ENCODE measurements at places on chromosomes 7 and 10. TPM values are rescaled to one million over a fixed set of nuclear protein-coding genes. Genes with fewer than 3 reads are reported as not detected.
A peak's percentile ranks its signal among the peaks of the same experiment; 100 is the strongest.

GRCh38 chr10:131963811-131964210 lies 17.9 kb downstream of the BNIP3 start:
- H3K27ac ChIP-seq = no peak overlapping the region
- H3K4me1 ChIP-seq = no peaks in the 10 kb centered on the region
- H3K27me3 ChIP-seq = no peaks in the 10 kb centered on the region
- DNase-seq = no peak
- peaks cover under 1% of the 10 kb centered on the region for H3K36me3 ChIP-seq

- H3K27ac ChIP-seq = no peak overlapping the region
- H3K4me3 ChIP-seq = no peak overlapping the region
- no peaks in the 10 kb centered on the region for H3K4me1 ChIP-seq
- DNase-seq = no peak
- no peaks in the 10 kb centered on the region for H3K27me3 ChIP-seq
These were observed 65.6 kb downstream of the IGF2BP3 start for GRCh38 chr7:23404546-23405239.

Gene WEE2
- total RNA-seq = not detected

Gene ITGA8
- 885 TPM for total RNA-seq

DNA sequence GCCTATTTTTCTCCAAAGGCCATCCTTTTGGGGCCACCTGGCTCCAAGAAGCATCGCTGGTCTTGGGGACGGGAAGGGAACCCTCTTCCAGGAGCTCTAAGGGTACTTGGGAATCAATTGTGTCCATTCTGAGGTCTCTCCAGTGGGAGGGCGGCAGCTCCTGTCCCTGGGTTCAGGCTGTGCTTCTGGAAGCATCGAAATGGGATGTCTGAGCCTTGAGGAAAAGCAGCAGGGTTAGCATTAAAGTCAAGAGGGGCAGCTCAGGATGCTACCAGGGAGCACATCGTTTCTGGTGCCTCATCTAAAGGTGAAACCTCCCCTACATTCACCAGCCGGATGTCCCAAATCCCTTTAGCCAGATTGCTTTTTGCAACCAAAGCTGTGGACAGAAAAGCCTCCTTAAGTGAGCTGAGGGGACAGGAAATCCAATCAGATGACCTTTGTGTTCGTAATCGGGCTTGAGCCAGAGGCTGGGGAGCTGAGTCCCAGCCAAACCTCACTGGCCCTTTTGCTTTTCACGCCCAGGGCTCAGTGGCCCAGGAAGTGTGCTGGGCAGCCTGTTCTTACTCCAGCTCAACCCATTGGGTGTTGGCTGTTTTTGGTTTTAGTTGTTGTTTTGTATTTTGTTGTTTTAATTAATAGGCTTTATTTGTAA lies 88.8 kb upstream of the ANLN start:
- H3K27me3 ChIP-seq = no peaks in the 10 kb centered on the region
- H3K4me1 ChIP-seq = no peaks in the 10 kb centered on the region
- no peak for DNase-seq

- H3K4me1 ChIP-seq = no peaks in the 10 kb centered on the region
- no peak overlapping the region for H3K27ac ChIP-seq
- no peaks in the 10 kb centered on the region for H3K36me3 ChIP-seq
- H3K4me3 ChIP-seq = no peak overlapping the region
- no peak for DNase-seq
- H3K27me3 ChIP-seq = no peaks in the 10 kb centered on the region
These were observed 16.2 kb upstream of the PRR15 start for GRCh38 chr7:29547421-29547820.

DNA sequence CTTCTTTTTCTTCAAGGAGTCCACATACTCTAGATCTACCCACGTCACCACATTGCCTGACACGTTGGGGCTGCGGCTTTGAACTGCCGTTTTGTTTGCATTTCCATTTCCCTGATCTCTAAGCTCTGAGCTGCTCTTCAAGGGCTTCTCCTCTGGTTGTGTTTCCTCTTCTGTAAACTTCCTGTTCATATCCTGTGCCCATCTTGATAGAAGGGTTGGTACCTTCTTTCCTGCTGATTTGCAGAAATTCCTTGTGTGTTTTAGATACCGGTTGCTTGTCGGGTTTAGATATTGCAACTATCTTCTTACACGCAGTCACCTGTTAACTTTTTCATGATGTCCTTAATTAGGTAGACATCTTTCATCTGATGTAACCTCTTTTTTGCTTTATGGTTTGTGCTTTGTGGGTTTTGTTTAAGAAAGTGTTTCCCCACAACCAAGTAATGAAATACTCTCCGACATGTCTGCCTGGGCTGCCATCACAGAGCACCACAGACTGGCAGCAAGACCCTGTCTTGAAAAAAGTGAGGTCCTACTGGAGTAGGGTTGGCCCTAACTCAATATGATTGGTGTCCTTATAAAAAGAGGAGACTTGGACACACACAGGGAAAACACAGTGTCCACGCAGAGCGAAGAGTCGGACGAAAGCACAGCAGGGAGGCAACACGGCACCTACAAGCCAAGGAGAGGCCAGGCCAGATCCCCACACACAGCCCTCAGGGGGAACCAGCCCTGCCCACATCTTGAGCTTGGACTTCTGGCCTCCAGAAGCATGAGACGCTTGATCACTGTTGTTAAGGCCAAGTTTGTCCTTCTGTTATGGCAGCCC lies 99.1 kb upstream of the PDGFA start:
- no peaks in the 10 kb centered on the region for H3K4me1 ChIP-seq
- peak; percentile 57 for DNase-seq
- H3K27me3 ChIP-seq = no peaks in the 10 kb centered on the region

GRCh38 chr7:157138101-157138423 lies 664 bp upstream of the UBE3C start:
- no peaks in the 10 kb centered on the region for H3K27me3 ChIP-seq
- DNase-seq = no peak
- H3K4me1 ChIP-seq = no peaks in the 10 kb centered on the region
- peaks cover 4% of the 10 kb centered on the region for H3K36me3 ChIP-seq

GRCh38 chr10:878333-878759 lies 53.2 kb downstream of the LARP4B start:
- H3K4me3 ChIP-seq = no peak overlapping the region
- no peak overlapping the region for H3K27ac ChIP-seq
- H3K27me3 ChIP-seq = no peaks in the 10 kb centered on the region
- peaks cover 3% of the 10 kb centered on the region for H3K36me3 ChIP-seq

- DNase-seq = no peak
- H3K27ac ChIP-seq = no peak overlapping the region
- no peaks in the 10 kb centered on the region for H3K4me1 ChIP-seq
- H3K4me3 ChIP-seq = no peak overlapping the region
These were observed 250.3 kb downstream of the GPR37 start for GRCh38 chr7:124515106-124515830.

GRCh38 chr7:30563326-30563942 lies 31.2 kb upstream of the GARS1 start:
- no peaks in the 10 kb centered on the region for H3K4me1 ChIP-seq
- no peak overlapping the region for H3K27ac ChIP-seq
- peaks cover 4% of the 10 kb centered on the region for H3K36me3 ChIP-seq
- H3K4me3 ChIP-seq = no peak overlapping the region
- H3K27me3 ChIP-seq = no peaks in the 10 kb centered on the region

DNA sequence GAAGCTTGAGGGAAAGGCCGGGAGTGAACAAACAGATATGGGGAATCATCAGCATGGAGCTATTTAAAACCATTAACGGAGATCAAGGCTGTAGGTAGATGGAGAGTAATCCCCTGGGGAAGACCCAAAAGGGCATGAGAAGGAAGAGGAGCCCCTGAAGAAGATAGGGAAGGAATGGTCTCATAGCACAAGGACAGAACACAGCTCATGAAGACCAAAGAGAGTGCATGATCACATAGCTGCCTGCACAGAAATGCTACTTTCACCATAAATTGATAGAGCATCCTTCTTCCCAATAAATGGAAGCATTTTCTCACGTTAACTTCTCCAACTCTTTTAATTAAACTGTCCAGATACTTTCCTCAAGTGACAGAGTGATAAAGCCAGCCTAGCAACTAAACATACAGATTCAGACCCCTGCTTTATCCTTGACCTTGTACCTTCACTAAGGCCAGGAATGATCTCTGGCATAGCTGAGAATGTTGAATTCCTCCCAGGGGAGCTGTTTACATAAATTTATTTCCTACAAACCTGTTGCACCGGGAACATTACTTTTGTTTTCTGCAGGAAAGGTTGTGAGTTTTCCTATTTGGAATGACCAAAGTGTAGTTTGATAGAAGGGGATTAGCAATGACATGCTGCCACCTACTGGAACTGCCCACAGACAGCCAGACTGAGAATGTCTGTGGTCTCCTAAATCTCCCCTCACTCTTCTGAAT lies 110.8 kb upstream of the LRGUK start:
- no peaks in the 10 kb centered on the region for H3K4me1 ChIP-seq
- DNase-seq = no peak
- H3K4me3 ChIP-seq = no peak overlapping the region
- no peaks in the 10 kb centered on the region for H3K36me3 ChIP-seq
- no peak overlapping the region for H3K27ac ChIP-seq
- H3K27me3 ChIP-seq = no peaks in the 10 kb centered on the region

DNA sequence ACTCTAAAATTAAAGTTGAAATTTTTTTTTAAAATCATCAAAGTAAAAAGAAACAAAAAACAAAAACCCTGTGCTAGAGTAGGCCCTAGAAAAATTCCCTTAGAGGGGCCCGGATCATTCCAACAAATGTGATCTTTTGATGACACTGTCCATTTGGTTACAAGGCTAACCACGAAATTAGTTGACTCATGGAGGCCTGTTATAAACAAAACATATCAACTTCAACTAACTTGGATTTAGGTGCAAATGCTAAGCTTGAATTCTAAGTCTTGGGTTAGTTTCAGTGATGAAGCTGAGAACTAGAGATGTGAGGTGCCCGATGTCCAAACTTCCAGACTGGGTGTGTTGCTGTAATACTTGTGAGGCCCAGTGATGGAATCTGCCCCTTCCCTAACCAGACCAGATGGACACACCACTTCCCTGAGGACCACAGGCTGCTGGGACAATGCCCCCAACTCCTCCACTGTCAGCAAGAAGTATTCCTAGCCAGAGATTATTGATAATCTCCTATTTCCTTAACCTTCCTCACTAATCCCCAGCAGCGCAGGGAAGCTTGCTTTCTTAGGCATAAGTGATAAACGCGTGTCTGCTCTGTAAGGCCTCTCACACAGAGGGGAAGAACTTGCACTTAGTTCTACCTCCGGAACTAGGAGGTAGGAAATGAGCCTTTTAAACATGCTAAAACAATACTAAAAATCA lies 108.7 kb downstream of the RAPGEF5 start:
- no peaks in the 10 kb centered on the region for H3K27me3 ChIP-seq
- H3K36me3 ChIP-seq = no peaks in the 10 kb centered on the region
- DNase-seq = no peak
- no peak overlapping the region for H3K27ac ChIP-seq
- no peak overlapping the region for H3K4me3 ChIP-seq
- H3K4me1 ChIP-seq = no peaks in the 10 kb centered on the region

- no peak overlapping the region for H3K27ac ChIP-seq
- H3K4me3 ChIP-seq = no peak overlapping the region
- H3K27me3 ChIP-seq = no peaks in the 10 kb centered on the region
- DNase-seq = no peak
These were observed 684.9 kb upstream of the CELF2 start for GRCh38 chr10:10332786-10333185.

Gene MEOX2
- total RNA-seq = 14.4 TPM

GRCh38 chr7:80766724-80767123 lies 128.3 kb downstream of the CD36 start:
- H3K36me3 ChIP-seq = no peaks in the 10 kb centered on the region
- H3K27me3 ChIP-seq = no peaks in the 10 kb centered on the region
- H3K4me3 ChIP-seq = no peak overlapping the region
- DNase-seq = no peak
- H3K27ac ChIP-seq = no peak overlapping the region

- H3K36me3 ChIP-seq = no peaks in the 10 kb centered on the region
- no peak for DNase-seq
- H3K4me1 ChIP-seq = no peaks in the 10 kb centered on the region
- no peaks in the 10 kb centered on the region for H3K27me3 ChIP-seq
- H3K27ac ChIP-seq = no peak overlapping the region
- H3K4me3 ChIP-seq = no peak overlapping the region
These were observed 85.6 kb upstream of the KDM7A start for GRCh38 chr7:140262242-140262903.

DNA sequence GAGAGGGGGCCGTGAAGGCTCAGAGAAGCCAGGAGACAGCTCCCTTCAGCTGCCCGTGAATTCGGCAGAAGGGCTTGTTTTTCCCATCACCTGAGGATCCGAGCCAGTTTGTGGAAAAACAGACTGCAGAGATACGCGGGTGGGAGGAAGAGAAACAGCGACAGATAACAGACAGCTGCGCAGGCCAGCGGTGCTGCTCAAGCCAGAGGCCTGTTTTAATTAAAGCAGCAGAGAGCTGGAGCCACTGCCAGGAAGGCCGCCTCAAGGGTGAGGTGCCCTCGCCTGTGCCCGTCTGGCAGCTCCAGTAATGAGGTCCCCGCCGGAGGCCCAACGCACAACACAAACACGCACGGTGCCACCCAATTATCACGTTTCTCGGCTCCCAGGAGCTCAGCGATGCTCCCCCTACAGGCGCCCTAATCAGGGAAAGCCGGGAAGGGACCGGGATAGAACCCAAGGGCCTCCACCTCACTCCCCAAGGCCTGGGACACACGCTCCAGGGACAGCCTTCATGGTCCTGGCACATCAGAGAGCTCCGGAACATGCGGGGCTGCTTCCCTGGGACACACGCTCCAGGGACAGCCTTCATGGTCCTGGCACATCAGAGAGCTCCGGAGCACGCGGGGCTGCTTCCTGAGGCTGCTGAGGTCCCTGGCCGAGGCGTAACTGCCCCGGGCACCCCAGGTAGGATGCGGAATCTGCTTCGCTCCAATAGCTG lies 60.6 kb upstream of the DNAAF5 start:
- no peak for DNase-seq
- H3K4me1 ChIP-seq = peaks cover 3% of the 10 kb centered on the region
- no peaks in the 10 kb centered on the region for H3K36me3 ChIP-seq
- H3K4me3 ChIP-seq = no peak overlapping the region
- H3K27me3 ChIP-seq = no peaks in the 10 kb centered on the region

Gene MAD1L1
- 35.8 TPM for total RNA-seq

- H3K36me3 ChIP-seq = no peaks in the 10 kb centered on the region
- no peak overlapping the region for H3K27ac ChIP-seq
- no peak overlapping the region for H3K4me3 ChIP-seq
- no peaks in the 10 kb centered on the region for H3K4me1 ChIP-seq
- DNase-seq = no peak
These were observed 980 bp downstream of the ADAM8 start for GRCh38 chr10:133275684-133276092.

DNA sequence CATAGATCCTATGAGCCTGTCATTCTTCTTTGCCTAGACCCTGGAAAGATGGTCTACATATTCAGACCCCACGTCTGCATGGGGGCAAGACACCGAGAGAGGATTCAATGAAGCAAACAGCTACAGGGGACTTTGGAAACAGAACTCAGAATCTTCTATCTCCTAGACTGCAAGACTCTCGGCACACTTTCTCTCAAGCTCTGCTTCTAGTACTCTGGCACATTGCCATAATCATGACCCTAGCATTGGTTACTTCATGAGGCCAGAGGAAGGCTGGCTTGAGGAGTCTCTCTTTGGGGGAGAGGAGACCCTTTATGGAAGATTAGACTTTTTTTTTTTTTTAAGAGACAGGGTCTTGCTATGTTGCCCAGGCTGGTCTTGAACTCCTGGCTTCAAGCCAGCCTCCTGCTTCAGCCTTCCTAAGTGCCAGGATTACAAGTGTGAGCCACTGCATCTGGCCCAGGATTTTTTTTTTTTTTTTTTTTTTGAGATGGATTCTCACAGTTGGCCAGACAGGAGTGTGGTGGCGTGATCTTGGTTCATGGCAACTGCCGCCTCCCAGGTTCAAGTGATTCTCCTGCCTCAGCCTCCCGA lies 20.7 kb downstream of the CCDC3 start:
- peaks cover 3% of the 10 kb centered on the region for H3K4me1 ChIP-seq
- DNase-seq = no peak
- no peak overlapping the region for H3K4me3 ChIP-seq
- no peaks in the 10 kb centered on the region for H3K27me3 ChIP-seq
- H3K27ac ChIP-seq = no peak overlapping the region

Gene RBP3
- total RNA-seq = not detected

Gene SHH
- total RNA-seq = not detected

Gene PON1
- total RNA-seq = not detected

Gene LIPF
- total RNA-seq = not detected

All from aorta (tissue), 5 donors.